Bronchial smooth muscle cell (primary cell): ENCODE measurements at places on chromosomes 7 and 10. TPM values are rescaled to one million over a fixed set of nuclear protein-coding genes. Genes with fewer than 3 reads are reported as not detected.

The ACADSB gene
- 4.4 and 7.1 TPM in 2 replicates for total RNA-seq

The PON3 gene
- total RNA-seq: under 0.01 TPM in 1 of 2 replicates, not detected in the other

The GTF2IRD2 gene
- 5.1 and 9.5 TPM in 2 replicates for total RNA-seq

The SOSTDC1 gene
- total RNA-seq: 0.16 TPM in 1 of 2 replicates, not detected in the other

The FAM241B gene
- total RNA-seq: 0.09 and 0.16 TPM in 2 replicates

The TYW1B gene
- total RNA-seq: 1.3 and 5.8 TPM in 2 replicates

The MMRN2 gene
- total RNA-seq: 1.5 and 4.6 TPM in 2 replicates

The TMEM196 gene
- total RNA-seq: not detected in 2 replicates

The CPVL gene
- total RNA-seq: 0.16 and 0.69 TPM in 2 replicates

The OR13A1 gene
- total RNA-seq: under 0.01 TPM in 1 of 2 replicates, not detected in the other

The LRRC61 gene
- 0.69 and 1.4 TPM in 2 replicates for total RNA-seq

The TMEM270 gene
- total RNA-seq: 0.16 TPM in 1 of 2 replicates, not detected in the other

The ZRANB1 gene
- 17.3 and 18.4 TPM in 2 replicates for total RNA-seq

The CALCR gene
- total RNA-seq: not detected in 2 replicates

The PLPP4 gene
- total RNA-seq: under 0.01 and 0.60 TPM in 2 replicates

The HTR5A gene
- total RNA-seq: not detected in 2 replicates
